ENCODE measurements at places on chromosomes 1 and 21. TPM values are rescaled to one million over a fixed set of nuclear protein-coding genes. Genes with fewer than 3 reads are reported as not detected.
A peak's percentile ranks its signal among the peaks of the same experiment; 100 is the strongest.

- no peak for ATAC-seq
These were observed 16.4 kb upstream of the KANK4 start for GRCh38 chr1:62335656-62336055.

The CEP85 gene
- 8.7 TPM for total RNA-seq

DNA sequence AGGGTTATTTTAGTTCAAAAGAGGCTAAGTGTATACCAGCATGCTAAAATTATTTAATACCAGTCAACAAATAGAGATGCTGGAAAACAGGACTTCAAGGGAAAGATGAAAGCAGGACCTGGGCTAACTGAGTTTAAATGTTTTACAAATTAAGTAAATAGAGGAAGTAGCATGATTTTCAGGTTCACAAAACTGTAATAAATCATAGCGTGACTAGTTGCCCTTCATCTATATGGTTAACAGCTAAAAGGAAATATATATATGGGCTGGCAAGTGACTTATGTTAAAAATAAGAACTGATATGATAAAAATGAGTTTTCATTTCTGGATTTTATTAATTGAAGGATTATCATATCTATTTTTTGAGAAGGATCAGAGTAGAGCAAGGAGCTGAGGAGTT, 25.6 kb downstream of the DPYD start:
- no peak for ATAC-seq

The PPT1 gene
- total RNA-seq = 41.0 TPM

The DNASE2B gene
- not detected for total RNA-seq

GRCh38 chr1:44027320-44027719, 3.9 kb downstream of the SLC6A9 start:
- ATAC-seq = no peak

The LCE1F gene
- total RNA-seq = not detected

The PLPP3 gene
- total RNA-seq = 14.7 TPM

The CFAP74 gene
- total RNA-seq = not detected

- peak; percentile 83 for ATAC-seq
These were observed 25.6 kb upstream of the NFIA start for GRCh38 chr1:61056573-61057439.

GRCh38 chr1:218717575-218717974, 372.4 kb downstream of the TGFB2 start:
- ATAC-seq = no peak

GRCh38 chr1:154784924-154785531, 85.1 kb downstream of the KCNN3 start:
- ATAC-seq = peak; percentile 60

GRCh38 chr1:5917281-5917590, 75.0 kb downstream of the NPHP4 start:
- no peak for ATAC-seq

- no peak for ATAC-seq
These were observed 54.9 kb downstream of the NRIP1 start for GRCh38 chr21:15009837-15010363.

DNA sequence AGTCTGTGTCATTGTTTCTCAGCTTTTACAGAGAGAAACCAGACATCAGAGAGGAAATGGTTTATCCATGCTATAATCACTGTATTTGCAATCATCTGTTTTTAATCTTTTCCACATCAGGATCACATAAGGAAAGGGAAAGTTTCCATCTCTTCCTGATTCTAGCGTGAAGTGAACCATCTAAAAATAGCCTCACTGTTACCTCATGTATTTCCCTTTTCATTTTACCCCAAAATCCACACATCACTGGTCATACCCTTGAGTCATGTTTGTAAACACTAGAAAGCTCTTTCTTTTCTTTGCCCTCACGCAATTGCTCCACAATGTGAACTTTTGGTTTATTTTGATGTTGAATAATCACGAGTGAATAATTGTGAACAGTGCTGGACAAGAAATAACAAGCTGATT, 146.0 kb downstream of the PLA2G4A start:
- no peak for ATAC-seq

DNA sequence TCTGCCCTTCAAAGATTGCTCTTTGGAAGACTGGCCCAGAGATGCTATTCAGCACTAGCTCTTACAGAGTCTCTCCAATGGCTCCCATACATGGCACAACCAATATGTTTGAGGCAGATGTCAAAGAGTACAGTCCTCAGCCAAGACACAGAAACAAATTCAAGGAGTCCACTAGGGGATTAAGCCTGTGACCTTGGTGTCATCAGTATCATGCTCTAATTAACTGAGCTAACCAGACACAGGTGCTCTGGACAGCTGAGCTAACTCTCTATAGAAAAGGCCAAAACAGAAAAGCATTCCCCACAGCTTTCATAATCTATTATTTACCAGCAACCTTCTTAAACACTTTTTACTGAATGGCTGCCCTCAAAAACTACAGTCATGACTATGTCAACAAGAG, 666.0 kb upstream of the PLXNA2 start:
- no peak for ATAC-seq

- ATAC-seq = peak; percentile 63
These were observed 61.7 kb downstream of the FCRL5 start for GRCh38 chr1:157490467-157491165.

The CITED4 gene
- 28.7 TPM for total RNA-seq

The KIAA1614 gene
- 0.36 TPM for total RNA-seq

DNA sequence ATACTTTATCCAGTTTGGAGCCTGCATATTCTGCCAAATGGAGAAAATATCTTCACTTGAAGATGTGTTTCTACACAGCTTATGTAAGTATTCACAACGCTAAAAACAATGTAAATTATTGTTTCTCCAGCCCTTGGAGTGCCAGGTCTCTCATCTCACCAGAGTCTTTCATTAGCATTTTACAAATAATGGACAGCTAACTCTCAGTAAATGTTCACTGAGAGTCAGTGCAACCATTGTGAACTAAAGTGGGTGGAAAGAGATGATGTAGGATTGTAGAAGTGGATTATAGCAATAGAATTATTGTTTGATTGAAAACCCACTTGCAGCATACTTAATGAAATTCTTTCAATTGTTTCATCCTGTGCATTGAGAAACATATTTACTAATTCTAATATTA, 8.3 kb upstream of the FAM177B start:
- ATAC-seq = no peak

The CHI3L1 gene
- total RNA-seq = 20.5 TPM

DNA sequence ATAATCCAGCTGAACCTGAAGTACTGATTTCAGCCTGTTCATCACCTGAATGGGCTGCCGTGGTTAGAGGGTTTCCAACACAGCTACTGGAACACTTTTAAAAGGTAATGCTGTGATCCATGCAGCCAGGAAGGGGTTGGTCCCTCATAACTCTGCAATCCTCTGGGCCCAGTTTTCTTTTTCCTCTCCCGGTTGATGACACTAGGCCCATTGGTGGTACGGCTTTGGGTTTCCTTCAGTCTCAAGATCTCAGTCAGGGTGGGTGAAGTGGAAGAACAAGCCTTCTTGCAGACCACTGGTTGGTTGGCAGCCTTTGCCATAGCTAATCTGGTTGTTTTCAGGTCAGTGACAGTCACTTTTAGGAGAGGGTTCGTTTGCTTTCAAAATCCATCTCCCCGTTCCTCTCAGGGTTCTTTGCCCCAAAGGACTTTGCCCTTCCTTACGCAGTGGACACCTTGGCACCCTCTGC, 502 bp upstream of the SLC35A3 start:
- ATAC-seq = no peak

DNA sequence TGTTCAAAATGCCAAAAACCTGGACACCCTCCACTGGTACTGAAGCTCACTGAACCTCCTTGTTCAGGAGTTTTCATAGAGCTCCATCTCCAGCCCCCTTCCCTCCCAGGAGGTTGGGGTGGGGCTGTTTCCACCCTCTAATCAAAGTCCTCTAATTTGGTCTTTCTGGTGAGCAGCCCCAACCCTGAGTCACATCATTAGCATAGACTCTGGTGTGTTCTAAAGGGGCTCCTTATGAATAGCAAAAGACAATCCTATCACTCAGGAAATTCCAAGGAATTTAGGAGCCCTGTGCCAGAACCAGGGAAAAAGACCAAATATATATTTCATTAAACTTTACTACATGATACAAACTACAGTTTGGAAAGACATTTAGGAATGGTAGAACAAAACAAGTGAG, 13.2 kb upstream of the UBE4B start:
- ATAC-seq = no peak

The PPIAL4G gene
- not detected for total RNA-seq

- no peak for ATAC-seq
These were observed 39.5 kb upstream of the RCC1 start for GRCh38 chr1:28466226-28466778.

- ATAC-seq = no peak
These were observed 88.3 kb downstream of the CD58 start for GRCh38 chr1:116482490-116482889.

GRCh38 chr1:208782186-208782585, 538.0 kb upstream of the PLXNA2 start:
- ATAC-seq = no peak

GRCh38 chr1:112396653-112397471, 848 bp downstream of the CTTNBP2NL start:
- ATAC-seq = no peak

The TSSK3 gene
- 0.52 TPM for total RNA-seq

The LDLRAD1 gene
- 0.24 TPM for total RNA-seq

DNA sequence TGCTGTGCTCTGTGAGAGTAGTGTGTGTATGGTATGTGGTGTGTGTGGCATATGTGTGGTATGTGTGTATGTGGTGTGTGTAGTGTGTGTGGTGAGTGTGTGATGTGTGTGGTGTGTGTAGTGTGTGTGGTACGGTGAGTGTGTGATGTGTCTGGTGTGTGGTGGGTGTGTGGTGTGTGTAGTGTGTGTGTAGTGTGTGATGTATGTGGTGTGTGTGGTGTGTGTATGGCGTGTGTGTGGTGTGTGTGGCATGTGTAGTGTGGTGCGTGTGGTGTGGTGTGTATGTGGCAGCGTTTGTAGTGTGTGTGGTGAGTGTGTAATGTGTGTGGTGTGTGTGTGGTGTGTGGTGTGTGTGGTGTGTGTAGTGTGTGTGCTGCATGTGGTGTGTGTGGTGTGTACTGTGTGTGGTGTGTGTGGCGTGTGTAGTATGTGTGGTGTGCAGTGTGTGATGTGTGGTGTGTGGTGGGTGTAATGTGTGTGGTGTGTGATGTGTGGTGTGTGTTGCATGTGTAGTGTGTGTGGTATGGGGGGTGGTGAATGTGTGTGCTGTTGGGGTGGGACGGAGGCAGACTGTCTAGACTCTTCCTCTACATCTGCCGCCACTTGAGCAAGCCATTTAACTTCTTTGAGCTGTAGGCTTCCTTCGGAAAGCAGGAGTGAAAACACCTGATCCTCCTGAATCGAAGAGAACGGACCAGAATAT, 33.5 kb downstream of the GPA33 start:
- ATAC-seq = no peak

GRCh38 chr21:35940074-35940927, 120.0 kb downstream of the SETD4 start:
- peak; percentile 92 for ATAC-seq

The TFF2 gene
- not detected for total RNA-seq

DNA sequence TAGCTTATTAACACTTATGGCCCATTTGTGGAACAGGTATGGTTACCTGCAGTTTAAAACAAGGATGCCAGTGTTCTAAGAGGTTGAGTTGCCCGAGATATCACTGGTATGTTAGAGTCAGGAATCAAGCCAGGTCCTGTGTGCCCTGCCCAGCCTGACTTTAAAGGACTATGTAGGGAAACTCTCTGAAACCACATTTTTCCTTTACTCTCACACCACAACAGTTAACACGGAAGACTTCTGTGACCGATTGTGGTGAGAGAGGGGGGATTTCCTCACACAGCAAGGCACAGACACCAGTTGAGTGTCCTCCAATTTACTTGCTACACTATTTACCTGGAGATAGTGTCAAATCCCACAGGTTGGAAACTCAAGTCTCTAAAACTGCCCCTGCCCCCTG, 47.8 kb downstream of the UCK2 start:
- peak; percentile 39 for ATAC-seq
